ENCODE measurements at places on chromosomes 4 and X.

DNA sequence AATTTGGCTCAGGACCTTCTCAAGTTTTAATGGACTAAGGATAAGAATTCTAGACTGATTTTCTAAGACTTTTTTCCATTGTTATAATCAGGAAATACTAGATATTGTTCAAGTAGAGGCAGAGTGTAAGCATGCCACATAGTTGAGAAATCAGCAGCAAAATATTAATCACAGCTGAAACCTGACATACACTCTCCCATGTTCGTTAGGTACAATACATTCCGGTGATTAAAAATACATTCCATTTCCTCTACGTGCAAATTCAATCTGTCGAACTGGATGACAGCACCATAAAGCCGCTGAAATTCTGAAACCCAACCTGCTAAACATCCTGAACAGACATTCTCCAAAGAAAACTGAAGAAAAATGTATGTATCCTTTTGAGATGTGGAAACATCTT lies 587.6 kb upstream of the DIPK2B start:
- DNase-seq: no peak

- no peak for DNase-seq
These were observed 664.0 kb upstream of the PCDH7 start for GRCh38 chr4:30056016-30056766.

GRCh38 chr4:6716958-6717655 lies 1.1 kb downstream of the BLOC1S4 start:
- no peak for DNase-seq

GRCh38 chr4:89134775-89135319 lies 23.5 kb downstream of the TIGD2 start:
- no peak for DNase-seq

- no peak for DNase-seq
These were observed 1.8 kb downstream of the CPZ start for GRCh38 chr4:8594097-8595038.

GRCh38 chr4:110475881-110476818 lies at the start of gene ENPEP:
ENPEP (plus strand) TSS chr4:110476155; CDS start chr4:110476415, 260 bp downstream.
- DNase-seq: no peak

DNA sequence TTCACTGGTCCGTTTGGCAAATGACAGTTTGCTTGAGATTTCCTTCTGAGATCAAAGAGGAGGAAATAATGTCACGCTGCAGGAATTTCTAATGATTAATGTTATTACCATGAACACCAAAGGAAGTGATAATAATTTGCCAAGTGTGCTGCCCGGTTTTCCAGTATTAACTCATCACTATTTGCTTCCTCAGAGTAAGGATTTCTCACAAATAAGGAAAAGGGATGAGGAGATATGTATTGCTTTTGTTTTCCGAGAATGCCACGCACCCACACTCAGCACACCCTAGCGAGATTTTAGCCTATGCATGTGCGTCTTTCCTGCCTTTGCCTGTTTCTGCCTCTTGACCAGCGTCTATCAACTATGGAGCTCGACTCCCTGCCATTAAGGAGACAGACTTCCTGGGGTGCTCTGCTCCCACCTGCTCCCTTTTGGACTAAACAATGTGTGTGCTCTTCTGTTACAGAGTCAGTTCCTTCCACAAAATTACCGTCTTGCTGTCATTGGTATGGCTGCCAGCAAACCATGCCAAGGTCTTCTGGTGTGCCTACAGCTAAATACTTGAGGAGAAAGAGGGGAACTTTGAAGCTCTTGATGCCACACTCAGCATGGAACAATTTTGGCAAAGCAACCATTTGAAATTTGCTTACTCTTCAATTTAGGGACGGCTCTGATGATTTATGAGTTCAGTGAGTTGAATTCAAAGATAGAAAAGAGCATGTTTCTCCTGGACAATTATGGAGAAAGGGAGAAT lies 393.1 kb upstream of the ZFP42 start:
- no peak for DNase-seq

- DNase-seq: no peak
These were observed 95.9 kb downstream of the RASL11B start for GRCh38 chr4:52957835-52958631.

DNA sequence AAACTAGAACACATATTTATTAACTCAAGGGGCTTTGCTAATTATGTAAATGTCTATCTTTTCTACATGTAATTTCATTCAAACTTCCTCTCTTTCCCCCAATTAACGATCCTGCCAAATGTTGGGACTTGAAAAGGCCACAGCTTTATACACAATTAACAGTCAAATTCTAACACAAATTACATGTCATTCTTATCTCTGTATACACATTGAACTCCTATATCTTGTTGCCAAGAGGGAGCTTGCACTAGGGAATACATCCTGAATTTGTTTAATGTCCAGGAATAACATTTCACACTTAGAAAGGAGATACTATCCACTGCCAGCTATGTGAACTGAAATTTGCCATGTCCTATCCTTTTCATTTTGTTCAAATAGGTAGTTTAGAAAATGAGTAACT lies 38.9 kb upstream of the MAB21L2 start:
- DNase-seq: no peak

- DNase-seq: no peak
These were observed 25.8 kb upstream of the SEPTIN11 start for GRCh38 chr4:76923619-76924357.

GRCh38 chr4:76950052-76950955 lies 752 bp downstream of the SEPTIN11 start:
- DNase-seq: peak; percentile 51

GRCh38 chrX:123803331-123803983 lies 56.4 kb upstream of the XIAP start:
- no peak for DNase-seq

DNA sequence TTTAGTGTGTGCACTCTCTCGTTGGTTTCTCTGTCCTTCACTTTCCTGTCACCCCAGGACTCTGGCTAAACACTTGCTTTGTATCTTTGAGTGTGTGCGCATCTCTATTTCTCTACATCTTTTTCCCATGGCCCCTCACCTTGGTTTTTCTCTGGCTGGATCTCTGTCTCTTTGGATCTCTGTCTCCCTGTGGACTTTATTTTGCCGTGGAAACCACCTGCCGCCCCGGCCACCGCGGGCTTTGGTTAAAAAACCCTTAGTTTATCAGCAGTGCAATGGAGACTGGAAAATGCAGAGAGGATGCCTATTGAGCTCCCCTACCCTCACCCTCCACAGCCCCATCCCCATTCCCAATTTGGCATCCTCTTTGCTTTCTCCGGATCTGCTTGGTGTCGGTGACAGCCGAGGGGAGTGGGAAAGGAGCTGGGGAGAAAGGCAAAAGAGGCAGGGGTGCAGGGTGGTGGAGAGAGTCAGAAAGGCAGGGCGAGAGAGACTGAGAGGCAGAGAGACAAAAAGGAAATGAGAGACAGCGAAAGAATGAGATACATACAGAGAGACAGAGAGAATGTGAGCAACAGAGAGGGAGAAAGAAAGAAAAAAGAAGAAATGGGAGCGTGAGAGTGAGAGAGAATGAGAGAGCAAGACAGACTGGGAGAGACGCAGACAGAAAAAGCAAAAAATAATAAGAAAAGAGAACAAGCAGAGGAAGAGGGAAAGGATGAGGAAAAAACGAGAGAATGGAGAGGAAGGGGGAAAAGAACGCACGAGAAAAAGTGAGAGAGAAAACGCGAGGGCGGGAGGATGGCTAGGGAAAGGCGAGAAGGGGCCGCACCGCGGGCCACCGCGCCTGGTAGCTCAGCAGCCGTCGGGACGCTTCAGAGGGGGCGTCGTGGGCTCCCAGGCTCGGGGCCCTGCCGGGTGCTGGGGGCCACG lies 688 bp downstream of the GPR101 start:
- DNase-seq: no peak

- DNase-seq: no peak
These were observed 82.3 kb downstream of the SPRY1 start for GRCh38 chr4:123478859-123479345.
